ENCODE measurements at places on chromosomes 1 and 21.

- no peak for DNase-seq
Observed at GRCh38 chr1:226588484-226588883, 39.9 kb downstream of the STUM start.

DNA sequence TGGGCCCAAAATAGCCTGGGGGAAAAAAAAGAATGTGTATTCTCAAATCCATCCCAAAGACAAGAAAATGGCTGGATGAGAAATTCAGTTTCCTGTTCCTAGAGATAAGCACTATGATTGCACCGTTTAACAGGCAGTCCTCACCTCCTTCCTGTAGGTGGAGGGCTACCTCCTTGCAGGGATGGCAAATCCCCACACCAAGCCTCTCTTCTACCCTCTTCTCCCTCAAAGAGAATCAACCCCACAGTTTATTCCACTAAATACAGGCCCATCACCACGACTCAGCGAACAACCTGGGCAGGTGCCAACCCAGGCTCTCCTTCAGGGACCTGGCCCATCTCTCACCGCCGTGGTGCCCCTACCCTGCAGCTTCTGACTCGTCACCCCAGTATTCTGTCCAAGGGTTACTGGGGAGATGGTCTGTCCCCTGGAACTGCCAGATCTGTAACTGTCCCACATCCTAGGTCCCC, 3.4 kb upstream of the CHD5 start:
- DNase-seq = no peak

- no peak for DNase-seq
Observed at GRCh38 chr1:181646710-181647109, 163.4 kb downstream of the CACNA1E start.

DNA sequence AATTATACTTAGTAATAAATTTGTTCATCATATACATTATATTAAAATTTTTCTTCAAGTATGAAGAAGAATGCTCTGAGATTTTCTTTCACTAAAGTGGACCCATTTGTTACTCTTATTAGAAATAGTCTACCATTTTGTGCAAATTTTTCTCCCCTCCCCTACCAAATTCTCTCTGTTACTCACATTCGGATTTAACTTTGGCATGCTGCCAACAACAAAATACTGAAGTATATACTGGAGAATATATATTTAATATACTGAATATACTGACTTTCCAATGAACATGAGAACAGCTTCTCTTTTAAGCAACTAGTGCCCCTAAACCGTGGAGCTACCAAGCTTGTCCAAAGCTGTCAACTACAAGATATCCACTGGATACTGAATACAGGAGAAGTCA, 57.2 kb downstream of the CENPF start:
- no peak for DNase-seq

DNA sequence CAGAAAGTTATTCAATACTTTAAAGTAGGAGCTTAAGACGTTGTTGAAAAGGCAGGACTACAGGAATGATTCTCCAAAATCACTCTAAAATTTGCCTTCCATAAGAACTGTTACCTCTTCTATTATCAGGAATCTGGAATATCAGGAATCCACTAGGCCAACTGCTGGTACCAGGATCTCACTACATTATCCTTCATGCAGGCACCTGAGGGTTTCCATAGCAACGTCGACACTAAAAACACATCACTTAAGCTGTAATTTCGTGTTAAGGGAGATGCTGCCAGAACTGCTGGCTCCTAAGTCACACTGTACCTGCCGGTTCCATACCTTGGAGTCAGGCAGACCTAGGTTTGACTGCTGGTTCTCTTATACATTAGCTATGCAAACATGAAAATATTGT, 139.7 kb upstream of the C1orf87 start:
- DNase-seq = no peak

Data from HS-27A (cell line).